ENCODE measurements at places on chromosomes 12 and 14. TPM values are rescaled to one million over a fixed set of nuclear protein-coding genes. Genes with fewer than 3 reads are reported as not detected.
A peak's percentile ranks its signal among the peaks of the same experiment; 100 is the strongest.

- DNase-seq, result no peak
- H3K27ac ChIP-seq, result no peak overlapping the region
- no peaks in the 10 kb centered on the region for H3K4me1 ChIP-seq
- no peak overlapping the region for H3K4me3 ChIP-seq
- no peaks in the 10 kb centered on the region for H3K27me3 ChIP-seq
Measured at GRCh38 chr12:115232455-115233156, 548.6 kb upstream of the TBX3 start.

GRCh38 chr12:103774977-103775560 is 66.0 kb downstream of the NT5DC3 start:
- H3K36me3 ChIP-seq, result no peaks in the 10 kb centered on the region
- H3K27ac ChIP-seq, result no peak overlapping the region
- no peaks in the 10 kb centered on the region for H3K27me3 ChIP-seq
- H3K4me1 ChIP-seq, result no peaks in the 10 kb centered on the region
- no peak for DNase-seq
- H3K4me3 ChIP-seq, result no peak overlapping the region

PLCZ1 gene
- not detected for total RNA-seq

GRCh38 chr12:124579921-124580517 is 12.6 kb upstream of the NCOR2 start:
- no peaks in the 10 kb centered on the region for H3K4me1 ChIP-seq
- H3K27ac ChIP-seq, result no peak overlapping the region
- no peak overlapping the region for H3K4me3 ChIP-seq
- H3K27me3 ChIP-seq, result no peaks in the 10 kb centered on the region
- H3K36me3 ChIP-seq, result no peaks in the 10 kb centered on the region

DNA sequence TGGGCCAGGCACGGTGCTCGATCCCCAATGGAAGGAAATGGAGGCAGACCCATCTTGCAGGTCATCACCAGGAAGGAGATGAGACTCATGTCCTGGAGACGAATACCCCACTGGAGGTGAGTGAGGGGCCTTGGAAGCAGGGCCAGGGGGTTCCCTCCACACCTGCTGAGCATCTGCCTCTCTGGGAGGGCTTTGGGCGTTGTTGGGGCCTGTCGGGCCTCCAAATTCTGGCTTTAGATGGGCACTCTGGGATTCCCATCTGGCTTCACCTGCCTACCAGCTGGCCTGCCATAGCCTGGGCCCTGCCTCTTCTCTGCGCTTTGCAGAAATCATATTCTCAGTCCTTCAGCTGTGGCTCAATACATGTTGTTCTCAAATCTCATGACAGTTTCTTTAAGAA is 13.9 kb downstream of the RTL1 start:
- no peaks in the 10 kb centered on the region for H3K4me1 ChIP-seq
- H3K36me3 ChIP-seq, result no peaks in the 10 kb centered on the region
- no peaks in the 10 kb centered on the region for H3K27me3 ChIP-seq
- no peak for DNase-seq

DNA sequence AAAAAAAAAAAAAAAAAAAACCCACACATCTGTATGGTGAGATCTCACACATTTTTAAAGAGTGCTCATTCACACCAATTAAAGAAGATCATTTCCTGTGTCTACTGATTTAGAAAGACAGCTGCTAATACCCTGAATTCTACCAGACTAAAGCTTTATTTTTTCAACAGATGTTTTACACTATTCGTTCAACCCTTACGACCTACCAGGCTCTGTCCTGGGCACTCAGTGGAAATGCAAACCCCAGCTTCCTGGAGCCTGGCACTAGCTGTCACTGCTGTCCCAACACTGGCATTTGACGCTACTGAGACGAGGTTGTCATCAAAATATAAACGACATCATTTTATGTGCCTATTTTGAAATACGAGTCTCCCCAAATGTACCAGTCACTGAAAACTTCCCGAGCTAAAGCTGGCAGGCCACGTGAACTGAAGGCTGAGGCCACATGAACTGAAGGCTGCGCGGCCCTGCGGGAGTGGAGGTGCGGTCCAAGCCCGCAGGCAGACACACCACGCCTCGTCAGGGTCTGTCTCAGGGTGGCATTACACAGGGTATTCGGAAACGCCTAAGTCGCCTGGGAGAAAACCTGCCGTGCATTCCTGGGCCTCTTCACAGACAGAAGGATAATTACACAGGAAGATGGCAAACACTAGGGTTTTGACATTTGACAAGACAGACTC is 27.2 kb downstream of the SLC15A4 start:
- H3K36me3 ChIP-seq, result peaks cover 3% of the 10 kb centered on the region
- H3K4me1 ChIP-seq, result no peaks in the 10 kb centered on the region
- no peak for DNase-seq
- no peaks in the 10 kb centered on the region for H3K27me3 ChIP-seq
- H3K4me3 ChIP-seq, result no peak overlapping the region

DNA sequence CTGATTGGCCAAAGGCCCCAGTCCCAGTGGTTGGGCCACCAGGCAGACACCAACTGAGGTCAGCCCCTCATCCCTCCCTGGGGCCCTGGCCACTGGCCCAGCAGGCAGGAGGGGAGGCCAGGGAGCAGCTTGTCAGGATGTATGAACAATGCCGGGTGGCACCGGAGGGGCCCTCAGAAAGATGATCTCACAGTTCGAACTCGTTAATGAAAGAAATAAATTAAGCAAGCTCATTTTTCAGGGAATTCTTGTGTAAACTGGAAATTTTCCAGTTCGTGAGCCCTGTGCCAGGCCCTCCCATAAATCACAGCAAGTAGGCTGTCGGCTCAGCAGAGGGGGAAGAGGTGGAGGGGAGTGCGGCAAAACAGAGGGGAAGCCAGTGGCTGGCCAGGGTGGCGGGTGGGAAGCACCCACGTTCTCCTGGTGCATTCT is 177.0 kb upstream of the VASH1 start:
- no peaks in the 10 kb centered on the region for H3K36me3 ChIP-seq
- DNase-seq, result peak; percentile 46
- no peaks in the 10 kb centered on the region for H3K27me3 ChIP-seq
- no peak overlapping the region for H3K4me3 ChIP-seq

SMCO2 gene
- total RNA-seq, result not detected

GRCh38 chr14:72700338-72701236 is 193.3 kb downstream of the DPF3 start:
- H3K27ac ChIP-seq, result no peak overlapping the region
- no peak overlapping the region for H3K4me3 ChIP-seq
- no peaks in the 10 kb centered on the region for H3K27me3 ChIP-seq

IGF1 gene
- 35.6 TPM for total RNA-seq
